Lung microvascular endothelial cell (primary cell): ENCODE measurements at places on chromosomes 1 and 21. TPM values are rescaled to one million over a fixed set of nuclear protein-coding genes. Genes with fewer than 3 reads are reported as not detected.

OMA1 gene
- 9.8 and 27.8 TPM in 2 replicates for total RNA-seq

NBPF10 gene
- 0.22 and 0.40 TPM in 2 replicates for total RNA-seq

ARHGEF10L gene
- 0.20 and 0.65 TPM in 2 replicates for total RNA-seq

FAM131C gene
- total RNA-seq = 0.22 TPM in 1 of 2 replicates, not detected in the other

TMEM200B gene
- 0.20 and 0.22 TPM in 2 replicates for total RNA-seq
